ENCODE measurements at places on chromosomes 6 and 20. TPM values are rescaled to one million over a fixed set of nuclear protein-coding genes. Genes with fewer than 3 reads are reported as not detected.

- no peak for DNase-seq
These were observed 92.3 kb downstream of the RNF182 start for GRCh38 chr6:14016935-14017625.

DNA sequence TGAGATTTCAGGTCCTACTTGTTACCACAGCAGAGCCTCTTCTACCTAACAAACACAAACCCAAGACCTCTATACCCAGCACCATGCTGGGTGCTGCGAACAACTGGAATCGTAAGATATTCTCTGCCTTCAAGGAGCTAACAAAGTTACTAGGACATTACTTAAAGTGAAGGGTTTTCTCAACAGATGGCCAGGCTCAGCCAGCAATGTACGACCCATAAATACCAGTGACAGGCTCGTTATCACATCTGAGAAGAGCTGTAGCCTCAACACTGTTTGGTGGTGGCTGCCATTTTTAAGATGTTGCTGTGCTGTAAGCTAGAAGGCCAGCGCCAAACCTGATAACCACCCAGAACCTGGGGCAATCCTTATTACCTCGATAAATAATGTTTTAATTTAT, 406.5 kb downstream of the KIF16B start:
- DNase-seq, result no peak

GRCh38 chr20:36606158-36607066, 833 bp downstream of the RAB5IF start:
- no peak for DNase-seq

Gene GPX5
- not detected for total RNA-seq

GRCh38 chr20:60999250-60999649, 252.8 kb upstream of the CDH4 start:
- no peak for DNase-seq

GRCh38 chr6:29796026-29796425, 31.6 kb upstream of the HLA-G start:
- no peak for DNase-seq

Gene DSP
- total RNA-seq, result 35.4 TPM

Gene SLC52A3
- total RNA-seq, result 3.0 TPM

GRCh38 chr20:39268491-39268951, 306.4 kb downstream of the DHX35 start:
- DNase-seq, result no peak

- DNase-seq, result peak; percentile 85
These were observed 48.9 kb downstream of the DUSP22 start for GRCh38 chr6:340991-341827.

GRCh38 chr20:51526106-51526470, 16.4 kb downstream of the NFATC2 start:
- DNase-seq, result no peak

Gene TFAP2A
- total RNA-seq, result not detected

DNA sequence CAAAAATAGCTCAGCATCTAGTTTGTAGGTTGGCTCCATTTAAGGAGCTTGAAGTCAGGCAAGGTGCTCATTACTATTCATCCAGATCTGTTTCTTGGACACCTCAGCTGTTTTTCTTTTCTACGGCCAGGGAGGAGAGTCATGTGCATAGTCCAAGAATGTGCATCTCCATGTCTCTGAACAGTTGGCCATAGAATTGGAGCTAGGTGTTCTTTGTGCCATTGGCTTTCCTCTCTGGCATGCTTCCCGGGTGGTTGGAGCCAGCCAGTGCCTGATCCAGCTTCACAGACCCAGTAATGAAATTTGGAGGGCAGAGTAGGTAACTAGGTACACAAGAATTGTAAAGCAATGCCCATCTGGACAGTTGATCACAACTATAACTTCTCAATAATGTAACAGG, 21.6 kb downstream of the EYA4 start:
- DNase-seq, result no peak

DNA sequence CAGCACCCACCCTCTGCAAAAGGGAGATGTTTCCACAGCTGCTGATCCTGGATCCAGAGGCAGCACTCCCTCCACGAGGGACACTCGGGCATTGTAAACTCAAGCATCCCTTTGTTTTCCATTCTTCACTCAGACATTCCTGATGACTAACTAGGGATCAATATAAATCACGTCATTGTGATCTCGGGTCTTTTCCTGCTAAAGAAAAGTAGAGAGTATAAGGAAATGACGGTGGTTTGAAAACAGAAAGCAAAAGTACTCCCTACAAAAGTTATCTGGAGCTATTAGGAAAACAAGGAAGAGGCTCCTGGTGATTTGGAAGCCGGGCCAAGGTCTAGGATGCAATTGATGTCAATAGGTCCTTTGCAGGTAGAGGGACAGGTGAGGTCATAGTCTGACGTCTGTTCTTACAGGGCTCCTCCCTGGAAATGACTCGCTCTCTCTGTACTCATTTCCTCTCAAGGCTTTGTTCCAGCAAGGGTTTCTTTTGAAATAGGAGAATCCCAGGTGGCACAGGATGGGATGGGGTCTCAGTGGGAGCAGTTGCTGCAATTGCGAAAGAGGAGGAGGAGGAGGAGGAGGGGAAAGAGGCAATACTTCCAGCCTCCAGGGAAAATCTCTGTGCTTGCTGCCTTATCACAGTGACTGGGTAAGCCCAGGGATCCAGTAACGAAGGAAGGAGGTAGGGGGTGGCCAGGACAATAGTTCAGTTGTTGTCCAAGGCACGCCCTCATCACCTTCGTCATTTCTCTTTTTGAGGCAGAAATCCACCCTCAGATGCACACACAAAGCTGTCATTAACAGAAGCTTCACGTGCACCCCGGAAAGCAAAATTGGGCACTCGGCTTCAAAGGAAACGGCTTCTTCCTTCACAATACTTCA, 222.8 kb downstream of the LY86 start:
- no peak for DNase-seq

Gene PM20D2
- total RNA-seq, result 15.0 TPM

GRCh38 chr20:36304786-36305495, 1.2 kb upstream of the DLGAP4 start:
- DNase-seq, result no peak

- no peak for DNase-seq
These were observed 143.1 kb downstream of the CEP57L1 start for GRCh38 chr6:109238396-109238795.

GRCh38 chr20:2307136-2307535, 11.3 kb downstream of the TGM3 start:
- no peak for DNase-seq

DNA sequence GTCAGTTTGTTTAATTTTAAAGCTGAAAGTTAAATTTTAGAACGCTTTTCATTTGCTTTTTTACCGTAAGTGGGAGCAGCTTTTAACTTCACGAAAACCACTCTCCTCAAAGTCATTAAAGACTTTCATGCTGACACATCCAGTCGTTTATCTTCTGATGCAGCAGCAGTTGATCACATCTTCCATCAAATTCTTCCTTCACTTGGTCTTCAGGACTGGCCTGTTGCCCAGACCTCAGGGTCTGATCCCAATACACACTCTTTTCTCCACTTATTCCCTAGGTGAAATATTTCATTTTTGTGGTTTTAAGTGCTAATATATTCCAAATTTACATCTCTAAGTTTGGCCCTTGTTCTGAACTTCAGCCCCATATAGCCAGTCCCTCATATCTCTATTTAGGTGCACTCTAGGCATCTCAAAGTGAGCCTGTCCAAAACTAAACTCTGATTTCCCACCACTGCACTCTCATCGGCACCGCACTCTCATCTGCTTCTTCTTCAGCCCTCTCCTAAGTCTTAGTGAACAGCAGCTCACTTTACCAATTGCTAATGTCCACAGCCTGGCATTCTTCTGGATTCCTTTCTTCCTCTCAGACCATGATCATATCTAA, 20.4 kb downstream of the AFDN start:
- no peak for DNase-seq

Gene RIN2
- total RNA-seq, result 111 TPM

Gene SLC26A8
- total RNA-seq, result 1.5 TPM

Gene MOCS1
- 29.9 TPM for total RNA-seq

DNA sequence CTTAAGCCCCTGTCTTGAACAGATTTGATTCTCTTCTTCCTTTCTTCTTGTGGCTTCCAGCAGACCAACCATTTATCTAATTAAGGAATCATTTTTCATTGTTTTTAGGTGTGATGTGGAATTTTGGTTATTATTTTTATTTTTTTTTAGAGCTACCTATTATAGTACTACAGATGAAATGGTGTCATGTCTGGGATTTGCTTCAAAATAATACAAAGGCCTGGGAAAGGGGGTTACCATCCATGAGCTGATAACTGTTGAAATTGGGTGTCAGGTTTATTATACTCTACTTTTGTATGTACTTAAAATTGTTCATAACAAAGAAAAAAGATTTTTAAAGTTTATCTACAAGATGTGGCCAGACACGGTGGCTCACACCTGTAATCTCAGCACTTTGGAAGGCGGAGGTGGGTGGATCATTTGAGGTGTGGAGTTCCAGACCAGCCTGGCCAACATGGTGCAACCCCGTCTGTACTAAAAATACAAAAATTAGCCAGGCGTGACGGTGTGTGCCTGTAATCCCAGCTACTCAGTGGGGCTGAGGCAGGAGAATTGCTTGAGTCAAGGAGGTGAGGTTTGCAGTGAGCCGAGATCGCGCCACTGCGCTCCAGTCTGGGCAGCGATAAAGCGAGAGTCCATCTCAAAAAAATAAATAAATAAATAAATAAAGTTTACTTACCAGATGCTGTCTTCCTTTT, 561 bp downstream of the IL22RA2 start:
- no peak for DNase-seq

Gene GSS
- total RNA-seq, result 32.8 TPM

Gene TMEM74B
- 11.6 TPM for total RNA-seq

Gene ZBP1
- total RNA-seq, result 5.1 TPM

Gene ADGRG6
- total RNA-seq, result 22.5 TPM

Gene ARFGEF3
- 25.5 TPM for total RNA-seq

- DNase-seq, result no peak
These were observed 60.3 kb downstream of the GRM4 start for GRCh38 chr6:34085453-34086170.

DNA sequence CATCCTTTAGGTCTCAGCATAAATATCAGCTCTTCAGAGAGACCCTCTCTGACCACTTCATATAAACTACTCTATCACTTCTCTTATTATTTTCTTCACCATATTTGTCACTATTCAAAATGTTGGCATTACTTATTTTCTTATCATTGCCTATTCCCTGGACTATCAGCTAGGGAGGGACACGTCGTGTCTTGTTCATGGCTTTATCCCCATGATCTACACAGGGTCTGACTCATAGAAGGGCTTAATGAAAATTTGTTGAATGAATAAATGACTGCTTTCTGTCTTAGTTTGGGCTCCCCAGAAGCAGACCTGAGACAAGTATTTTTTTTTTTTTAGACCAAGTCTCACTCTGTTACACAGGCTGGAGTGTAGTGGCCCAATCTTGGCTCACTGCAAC, 3.0 kb upstream of the CDK5RAP1 start:
- DNase-seq, result no peak

Gene DOK5
- total RNA-seq, result 1.0 TPM

GRCh38 chr20:30175681-30176080, 1081.8 kb upstream of the DEFB115 start:
- peak; percentile 5 for DNase-seq

Gene TSHZ2
- 10.0 TPM for total RNA-seq

Gene FNDC1
- total RNA-seq, result 0.30 TPM

DNA sequence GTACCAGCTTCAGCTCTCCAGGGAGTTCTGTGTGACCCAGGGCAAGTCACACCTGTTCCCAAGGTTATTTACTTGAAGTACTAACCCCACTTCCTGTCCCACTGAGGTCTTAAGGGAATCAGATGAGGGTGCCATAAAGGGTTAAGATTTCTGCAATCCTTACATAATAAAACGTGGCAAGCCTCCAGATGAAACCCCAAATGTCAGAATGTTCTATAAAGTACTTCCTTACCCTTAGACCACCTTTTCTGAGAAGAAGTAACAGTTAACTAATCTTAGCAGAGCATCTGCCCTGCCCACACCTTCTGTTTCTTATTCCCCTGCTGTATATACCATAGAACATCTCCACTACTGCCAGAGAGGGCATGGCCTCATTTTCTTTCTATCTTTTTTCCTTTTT, 6.0 kb upstream of the AVP start:
- no peak for DNase-seq

GRCh38 chr6:13413466-13413862, 73.9 kb downstream of the GFOD1 start:
- DNase-seq, result no peak

Gene SCGN
- total RNA-seq, result not detected

GRCh38 chr6:169489563-169490245, 212.1 kb downstream of the WDR27 start:
- no peak for DNase-seq

DNA sequence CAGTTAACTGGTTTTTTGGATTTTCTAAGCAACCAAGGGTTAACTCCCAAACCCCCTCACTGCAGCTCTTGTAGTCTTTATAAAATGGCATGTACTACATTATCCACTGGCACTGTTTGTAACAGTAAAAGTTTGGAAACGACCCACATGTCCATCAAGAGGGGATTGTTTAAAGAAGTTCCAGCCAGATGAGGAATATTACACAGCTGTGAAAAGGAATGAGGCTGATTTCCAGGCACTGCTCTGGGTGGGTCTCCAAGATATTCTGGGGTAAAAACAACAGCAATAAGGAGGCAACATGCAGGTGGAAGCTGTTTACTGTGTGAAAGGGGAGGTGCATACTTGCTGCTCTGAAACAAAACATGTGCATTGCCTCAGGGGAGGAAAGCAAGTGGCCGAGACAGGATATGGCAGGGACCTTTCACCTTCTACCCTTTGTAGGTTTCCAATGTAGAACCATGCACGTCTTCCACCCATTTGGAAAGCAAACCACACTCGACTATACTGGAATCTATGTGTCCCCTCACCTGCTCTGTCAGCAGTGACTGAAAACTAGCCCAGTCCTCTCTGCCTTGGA, 51.9 kb downstream of the GRM4 start:
- no peak for DNase-seq

DNA sequence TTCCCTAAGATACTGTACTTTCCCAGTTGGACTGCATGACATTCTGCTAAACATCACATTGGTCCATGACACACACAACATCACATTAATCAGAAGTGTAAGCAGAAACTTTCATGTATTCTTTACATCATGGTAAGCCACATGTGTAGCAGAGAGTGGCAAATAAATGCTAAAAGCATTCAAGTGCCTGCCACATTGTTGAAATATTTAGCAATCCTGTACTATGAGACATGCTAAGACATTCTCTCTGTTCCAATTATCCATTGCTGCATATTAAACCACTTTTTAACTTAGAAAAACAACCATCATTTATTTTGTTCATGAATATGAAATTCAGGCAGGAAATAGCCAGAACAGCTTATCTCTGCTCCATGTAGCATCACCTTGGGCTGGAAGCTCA, 207.7 kb upstream of the GJE1 start:
- no peak for DNase-seq

GRCh38 chr6:81895511-81896185, 143.2 kb upstream of the TENT5A start:
- no peak for DNase-seq

- no peak for DNase-seq
These were observed 373.5 kb downstream of the TBC1D32 start for GRCh38 chr6:120960761-120961160.

All from upper lobe of left lung (tissue), 6 donors.